ENCODE measurements at places on chromosomes 4 and X.

DNA sequence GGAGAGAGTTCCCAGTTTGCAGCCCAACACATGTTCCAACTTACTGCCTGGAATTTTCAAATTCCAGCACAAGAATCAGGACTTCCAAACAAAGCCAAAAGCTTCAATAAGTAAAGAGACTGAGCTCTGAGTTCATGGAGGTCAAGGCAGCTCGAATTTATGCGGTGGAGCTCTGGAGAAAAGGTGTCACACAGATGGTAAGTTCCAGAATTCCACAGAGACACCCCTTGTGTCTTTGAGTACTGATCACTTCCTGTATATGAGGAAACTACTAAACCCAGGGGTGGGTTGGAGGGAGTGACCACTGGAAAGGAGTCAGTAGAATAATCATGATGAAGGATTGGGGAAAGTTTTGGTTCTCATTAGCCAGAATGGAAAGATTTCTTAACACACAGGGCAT, 118.5 kb upstream of the GUCY1A1 start:
- no peak for DNase-seq

DNA sequence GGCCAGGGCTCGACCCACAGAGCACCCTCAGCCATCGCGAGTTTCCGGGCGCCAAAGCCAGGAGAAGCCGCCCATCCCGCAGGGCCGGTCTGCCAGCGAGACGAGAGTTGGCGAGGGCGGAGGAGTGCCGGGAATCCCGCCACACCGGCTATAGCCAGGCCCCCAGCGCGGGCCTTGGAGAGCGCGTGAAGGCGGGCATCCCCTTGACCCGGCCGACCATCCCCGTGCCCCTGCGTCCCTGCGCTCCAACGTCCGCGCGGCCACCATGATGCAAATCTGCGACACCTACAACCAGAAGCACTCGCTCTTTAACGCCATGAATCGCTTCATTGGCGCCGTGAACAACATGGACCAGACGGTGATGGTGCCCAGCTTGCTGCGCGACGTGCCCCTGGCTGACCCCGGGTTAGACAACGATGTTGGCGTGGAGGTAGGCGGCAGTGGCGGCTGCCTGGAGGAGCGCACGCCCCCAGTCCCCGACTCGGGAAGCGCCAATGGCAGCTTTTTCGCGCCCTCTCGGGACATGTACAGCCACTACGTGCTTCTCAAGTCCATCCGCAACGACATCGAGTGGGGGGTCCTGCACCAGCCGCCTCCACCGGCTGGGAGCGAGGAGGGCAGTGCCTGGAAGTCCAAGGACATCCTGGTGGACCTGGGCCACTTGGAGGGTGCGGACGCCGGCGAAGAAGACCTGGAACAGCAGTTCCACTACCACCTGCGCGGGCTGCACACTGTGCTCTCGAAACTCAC, 3.6 kb downstream of the MID1IP1 start:
- DNase-seq: no peak

DNA sequence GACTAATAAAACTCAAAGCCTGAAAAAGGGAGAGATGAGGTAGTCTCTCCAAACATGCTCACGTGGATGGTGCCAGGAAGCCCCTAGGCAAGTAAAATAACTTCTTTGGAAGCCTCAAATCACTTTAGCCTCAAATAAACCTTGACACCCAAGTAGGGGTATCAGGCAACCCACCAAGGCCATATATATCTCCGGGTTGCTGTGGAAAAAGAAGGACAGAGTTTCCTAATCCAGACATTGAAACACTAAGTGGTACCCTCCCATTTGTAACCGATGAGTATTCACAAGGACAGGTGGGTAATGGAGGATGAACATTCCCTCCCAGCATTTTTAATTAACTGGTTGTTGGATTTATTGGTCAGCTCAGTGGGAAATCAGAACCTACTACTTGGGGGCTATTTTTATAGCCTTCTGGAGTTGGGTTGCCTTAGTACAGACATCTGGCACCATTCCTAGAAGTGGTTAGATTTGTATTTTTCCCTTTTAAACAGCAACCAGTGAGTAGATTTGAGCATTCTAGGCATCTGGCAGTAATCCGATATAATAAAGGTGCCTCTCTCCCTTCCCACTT, 87.7 kb downstream of the GPC3 start:
- no peak for DNase-seq

DNA sequence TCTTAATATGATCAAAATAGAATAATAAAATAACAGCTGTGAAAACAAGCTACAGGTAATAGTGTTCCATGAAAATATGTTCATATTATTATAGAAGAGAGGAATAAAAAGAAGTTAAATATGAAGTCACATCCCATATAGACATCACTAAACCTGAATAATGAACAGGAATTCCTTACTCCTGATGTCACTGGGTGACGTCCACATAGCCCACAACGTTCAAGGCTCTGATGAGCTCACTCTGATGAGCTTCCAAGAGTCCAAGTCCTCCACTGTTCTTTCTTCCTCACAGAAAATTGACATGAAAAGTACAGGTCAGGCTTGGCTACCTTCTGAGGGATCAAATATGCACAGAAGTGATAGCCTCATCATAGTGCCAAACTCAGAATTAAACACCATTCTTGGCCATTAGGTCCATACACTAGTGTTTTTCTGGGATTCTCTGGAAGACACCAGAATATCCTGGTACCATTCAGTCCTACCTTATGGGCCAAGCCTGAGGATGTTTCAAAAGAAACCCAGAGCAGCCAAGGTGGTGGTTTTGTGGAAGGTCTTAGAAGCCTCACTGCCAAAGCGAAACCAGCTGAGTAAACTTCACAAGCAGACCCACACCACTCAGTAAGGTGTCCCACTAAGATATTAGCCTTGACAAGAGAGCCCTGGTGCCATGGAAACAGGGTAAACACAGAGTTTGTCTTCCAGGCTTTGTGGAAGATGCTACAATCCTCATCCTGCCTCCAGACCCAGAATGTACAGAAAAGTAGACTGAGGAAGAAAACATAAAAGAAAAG, 138.4 kb upstream of the HHIP start:
- no peak for DNase-seq

GRCh38 chr4:103892586-103892985, 172.8 kb upstream of the TACR3 start:
- DNase-seq: no peak

DNA sequence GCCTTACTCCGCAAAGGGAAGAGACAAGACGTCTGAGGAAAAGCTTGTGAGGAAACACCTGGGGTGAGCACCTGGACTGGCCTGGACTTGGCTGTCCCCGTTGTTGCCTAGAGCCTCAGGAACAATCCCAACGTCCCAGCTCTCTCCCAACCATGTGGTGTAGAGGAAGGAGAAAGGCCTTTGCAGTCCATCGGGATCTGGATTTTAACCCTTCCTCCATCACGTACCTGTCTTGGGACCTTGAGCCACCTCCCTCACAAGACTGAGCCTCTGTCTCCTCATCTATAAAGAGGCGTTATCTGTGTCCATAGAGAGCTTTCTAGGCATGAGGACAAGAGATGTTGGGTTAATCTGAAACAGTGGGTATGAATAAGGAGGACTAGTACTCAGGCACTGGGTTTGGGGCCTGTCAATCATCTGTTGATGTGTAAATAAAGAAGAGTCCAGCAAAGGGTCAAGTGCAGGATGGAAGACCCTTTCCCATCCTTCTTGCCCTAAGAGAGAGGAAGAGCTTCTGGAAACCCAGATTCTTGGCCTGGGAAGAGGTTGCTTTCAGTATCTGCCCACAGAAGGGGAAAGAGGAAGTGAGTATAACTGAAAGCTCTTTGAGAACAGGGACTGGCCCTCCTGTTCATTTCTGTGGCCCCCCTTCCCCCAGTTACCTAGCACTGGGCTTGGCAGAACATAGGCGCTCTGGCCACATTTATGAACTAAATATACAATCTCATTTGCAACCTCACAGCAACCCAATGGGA, 137.1 kb downstream of the PJA1 start:
- no peak for DNase-seq

GRCh38 chrX:152072236-152072635, 66.1 kb downstream of the MAGEA10 start:
- no peak for DNase-seq

GRCh38 chr4:146520896-146521540, 722 bp downstream of the SLC10A7 start:
- DNase-seq: no peak

DNA sequence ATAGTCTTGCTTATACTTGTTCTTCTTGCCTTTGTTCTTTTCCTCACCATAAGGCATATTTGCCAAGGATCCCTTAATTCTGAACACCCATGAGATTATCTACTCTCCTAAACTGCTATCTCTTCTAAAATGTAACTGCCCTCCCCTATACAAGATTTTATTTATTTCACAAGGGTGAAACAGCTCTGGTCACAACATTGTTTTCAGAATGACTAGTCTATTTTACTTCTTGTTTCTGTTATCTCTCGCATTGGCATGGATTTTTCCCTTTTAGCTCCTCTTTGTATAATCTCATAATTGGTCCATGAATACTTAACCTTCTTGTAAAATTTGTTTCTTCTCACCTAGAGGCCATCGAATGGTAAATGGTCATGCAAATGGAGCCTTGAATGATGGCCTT, 17.2 kb upstream of the COL25A1 start:
- no peak for DNase-seq

All from stimulated activated CD8-positive, alpha-beta memory T cell treated with anti-CD3 and anti-CD28 coated beads, Interleukin-7, amount 100 ng/mL, for 1 hour (primary cell).